ENCODE measurements at places on chromosomes 7 and 10.

DNA sequence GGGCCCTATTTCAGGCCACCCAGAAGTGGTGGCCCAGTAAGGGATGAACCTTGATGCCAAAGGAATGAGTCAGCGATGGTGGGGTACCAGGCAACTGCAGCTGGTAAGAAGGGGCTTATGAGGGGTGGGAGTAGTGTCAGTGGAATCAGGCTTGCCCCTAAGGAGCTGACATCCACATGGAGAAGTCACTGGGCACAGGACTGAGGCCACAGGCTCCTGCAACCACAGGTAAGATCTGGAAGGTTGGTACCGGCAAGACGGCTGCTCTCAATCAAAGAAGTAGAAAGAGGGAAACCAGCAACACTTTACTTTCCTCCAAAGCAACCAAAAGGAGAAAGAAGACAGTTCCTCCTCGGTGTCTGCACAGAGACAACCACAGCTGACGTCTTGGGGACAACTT, 2.5 kb downstream of the GCK start:
- no peak for DNase-seq

GRCh38 chr10:59677253-59677831, 32.3 kb downstream of the SLC16A9 start:
- DNase-seq = no peak

DNA sequence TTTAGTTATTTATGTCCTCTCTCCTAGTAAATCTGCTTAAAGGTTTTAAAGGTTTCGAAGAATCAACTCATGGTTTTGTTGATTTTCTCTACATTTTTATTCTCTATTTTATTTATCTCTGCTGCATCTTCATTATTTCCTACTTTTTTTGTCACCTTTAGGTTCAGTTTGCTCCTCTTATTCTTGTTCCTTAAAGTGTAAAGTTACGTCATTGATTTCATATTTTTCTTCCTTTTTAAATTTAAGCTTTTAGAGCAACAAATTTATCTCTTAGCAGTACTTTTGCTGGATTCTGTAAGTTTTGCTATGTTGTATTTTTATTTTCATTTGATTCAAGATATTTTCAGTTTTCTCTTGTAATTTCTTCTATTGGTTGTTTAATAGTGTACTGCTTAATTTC, 10.7 kb downstream of the MYO3A start:
- DNase-seq = no peak

GRCh38 chr10:67036808-67037207, 111.0 kb downstream of the LRRTM3 start:
- DNase-seq = no peak

DNA sequence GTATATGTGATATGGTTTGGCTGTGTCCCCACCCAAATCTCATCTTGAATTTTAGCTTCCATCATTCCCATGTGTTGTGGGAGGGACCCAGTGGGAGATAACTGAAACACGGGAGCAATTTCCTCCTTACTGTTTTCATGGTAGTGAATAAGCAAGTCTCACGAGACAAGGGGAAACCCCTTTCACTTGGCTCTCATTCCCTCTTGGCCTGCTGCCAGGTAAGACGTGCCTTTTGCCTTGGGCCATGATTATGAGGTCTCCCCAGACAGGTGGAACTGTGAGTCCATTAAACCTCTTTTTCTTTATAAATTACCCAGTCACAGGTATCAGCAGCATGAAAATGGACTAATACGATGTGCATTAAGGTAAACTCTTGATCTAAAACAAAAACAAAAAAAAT, 357.1 kb upstream of the AOAH start:
- DNase-seq = no peak

- no peak for DNase-seq
Measured at GRCh38 chr7:51070151-51070550, 246.5 kb downstream of the COBL start.

DNA sequence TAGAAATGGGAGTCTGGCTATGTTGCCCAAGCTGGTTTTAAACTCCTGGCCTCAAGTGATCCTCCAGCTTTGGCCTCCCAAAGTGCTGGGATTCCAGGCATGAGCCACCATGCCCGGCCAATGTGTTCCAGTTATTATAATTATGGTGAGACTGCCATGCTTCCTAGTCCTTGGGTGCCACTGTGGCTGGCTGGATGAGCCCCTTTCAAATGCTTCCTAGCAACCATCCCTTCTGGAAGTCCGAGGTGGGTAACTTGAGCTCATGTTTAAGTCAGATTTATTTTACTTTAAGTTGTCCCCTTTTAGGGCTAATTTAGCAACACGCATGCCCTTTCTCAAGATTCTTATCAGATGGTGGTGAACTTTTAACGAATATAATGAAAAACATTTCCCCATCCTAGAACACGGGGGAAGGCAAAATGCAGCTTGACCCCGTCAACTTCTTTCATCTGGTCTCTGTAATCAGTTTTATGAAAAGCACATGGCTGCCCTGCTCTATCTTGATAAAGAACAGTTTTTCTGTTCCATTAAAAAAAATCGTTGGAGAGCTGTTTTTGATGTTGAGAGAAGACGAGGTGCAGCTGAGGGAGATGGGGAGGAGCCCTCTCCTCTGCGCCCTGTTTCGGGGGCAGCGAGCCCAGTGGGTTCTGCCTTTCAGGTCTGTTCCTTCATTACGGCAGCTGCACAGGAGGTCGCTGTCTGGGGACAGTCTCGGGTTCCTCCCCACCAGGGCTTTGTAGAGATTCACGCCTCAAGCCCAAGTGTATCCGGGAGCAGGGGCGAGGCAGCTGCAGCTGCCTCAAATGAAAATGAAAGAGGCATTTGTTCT, 61.0 kb upstream of the MKI67 start:
- DNase-seq = no peak

DNA sequence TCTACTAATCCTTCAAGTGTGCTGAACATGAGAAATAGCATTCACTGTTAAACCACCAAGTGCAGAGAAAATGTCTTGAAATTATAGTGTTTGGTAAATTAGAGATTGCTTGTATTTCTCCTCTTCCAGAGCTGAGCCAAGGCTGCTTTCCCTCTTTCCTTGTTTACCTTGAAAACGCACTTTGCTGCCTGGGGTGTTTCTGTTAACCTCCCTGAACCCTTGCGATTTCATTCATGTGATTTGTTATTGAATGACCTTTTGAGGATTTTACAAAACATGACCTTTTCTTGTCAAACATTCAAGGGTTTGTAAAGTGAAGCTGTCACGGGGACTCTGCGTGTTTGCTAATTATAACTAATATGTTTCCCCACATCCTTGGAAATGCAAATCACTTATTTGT, 169.4 kb downstream of the LRMDA start:
- DNase-seq = no peak

GRCh38 chr7:119408596-119408995, 864.4 kb upstream of the KCND2 start:
- no peak for DNase-seq

DNA sequence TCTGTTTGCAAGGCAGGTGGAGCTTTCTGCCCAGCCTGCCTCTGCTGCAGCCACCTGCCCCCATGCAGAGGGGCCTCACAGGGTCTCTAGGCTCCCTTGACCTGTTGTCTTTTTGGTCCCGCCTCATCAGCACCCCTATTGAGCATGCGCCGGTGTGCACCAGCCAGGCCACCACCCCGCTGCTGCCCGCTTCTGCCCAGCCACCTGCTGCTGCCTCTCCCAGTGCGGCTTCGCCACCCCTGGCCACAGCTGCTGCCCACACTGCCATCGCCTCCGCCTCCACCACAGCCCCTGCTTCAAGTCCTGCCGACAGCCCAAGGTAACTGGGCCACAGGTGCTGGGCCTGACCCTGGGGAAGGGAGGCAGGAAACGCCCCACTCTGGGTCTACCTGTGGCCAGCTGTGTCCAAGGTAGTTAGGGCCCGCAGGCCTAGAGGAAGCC, 38.1 kb downstream of the LDB3 start:
- DNase-seq = no peak

- no peak for DNase-seq
Measured at GRCh38 chr10:120996456-120997034, 145.4 kb downstream of the WDR11 start.

GRCh38 chr7:99374111-99375064, at the start of gene ARPC1B:
ARPC1B (plus strand) TSS chr7:99374730; CDS start chr7:99385715, 10,985 bp downstream.
- DNase-seq = no peak

DNA sequence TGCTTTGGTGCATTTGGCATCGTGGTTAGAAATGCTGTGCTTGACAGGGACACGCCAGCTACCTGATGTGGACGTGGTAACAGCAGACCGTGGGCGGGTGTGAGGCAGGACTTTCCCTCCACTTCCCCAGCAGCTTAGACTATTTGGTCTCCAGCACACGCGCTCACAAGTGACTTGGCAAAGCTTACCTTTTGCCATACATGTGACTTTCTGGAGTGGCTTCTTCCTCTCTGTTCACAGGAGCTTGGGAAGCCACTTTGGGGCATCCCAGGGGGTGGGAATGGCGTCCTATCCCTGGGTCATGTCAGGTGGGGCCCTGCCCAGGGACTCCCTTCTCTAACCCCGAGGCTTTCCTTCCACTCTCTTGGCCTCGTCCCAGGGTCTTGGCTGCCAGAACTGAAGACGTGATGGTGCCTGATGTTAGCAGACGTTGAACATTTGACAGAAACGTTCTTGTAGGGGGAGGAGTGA, 228.7 kb upstream of the KLF6 start:
- DNase-seq = no peak

GRCh38 chr10:131670341-131670740, 230.5 kb upstream of the PPP2R2D start:
- no peak for DNase-seq

DNA sequence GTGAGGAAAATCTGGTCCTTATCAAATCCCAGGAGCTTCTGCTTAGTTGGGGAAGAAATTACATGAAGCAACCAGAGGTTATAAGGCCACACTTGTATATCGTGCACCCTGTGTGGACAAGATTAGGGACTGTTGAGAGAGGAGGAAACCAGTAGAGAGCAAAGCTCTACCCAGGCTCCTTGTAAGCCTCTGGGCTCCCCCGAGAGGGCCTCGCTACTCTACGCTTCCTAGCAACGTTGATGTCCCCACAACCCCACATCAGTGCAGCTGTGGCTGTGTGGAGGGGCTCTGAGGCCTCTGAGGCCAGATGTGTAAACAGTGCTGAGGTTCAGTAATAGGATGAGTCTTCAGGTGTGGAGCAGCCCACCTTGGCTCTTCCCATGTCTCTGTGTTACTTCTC, 16.0 kb downstream of the HIF1AN start:
- no peak for DNase-seq

GRCh38 chr10:124724279-124725027, 19.7 kb downstream of the FAM53B start:
- no peak for DNase-seq

DNA sequence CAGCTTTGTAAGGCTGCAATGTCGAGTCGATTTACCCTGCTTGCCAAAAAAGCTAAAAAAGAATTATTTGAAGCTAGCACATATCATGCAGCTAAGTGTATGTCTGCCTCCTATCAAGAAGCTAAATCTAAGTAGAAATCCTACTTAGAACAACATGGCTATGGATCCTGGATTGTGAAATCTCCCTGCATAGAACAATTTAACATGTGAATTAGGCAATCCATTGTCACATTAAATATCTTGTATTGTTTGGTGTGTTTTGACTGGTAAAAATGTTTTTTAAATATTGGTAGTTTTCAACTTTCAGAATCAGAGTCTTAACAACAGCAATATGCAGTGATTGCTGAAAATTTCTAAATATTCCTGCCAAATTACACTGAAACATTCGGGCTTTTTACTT, 73.3 kb downstream of the SKIDA1 start:
- DNase-seq = no peak

GRCh38 chr7:139936760-139937310, 107.8 kb downstream of the TBXAS1 start:
- DNase-seq = no peak

- DNase-seq = no peak
Measured at GRCh38 chr7:102843850-102844249, 69.0 kb upstream of the LRRC17 start.

GRCh38 chr7:22230238-22230637, 126.7 kb downstream of the RAPGEF5 start:
- DNase-seq = no peak

- no peak for DNase-seq
Measured at GRCh38 chr10:118563373-118563890, 32.0 kb downstream of the PRLHR start.

DNA sequence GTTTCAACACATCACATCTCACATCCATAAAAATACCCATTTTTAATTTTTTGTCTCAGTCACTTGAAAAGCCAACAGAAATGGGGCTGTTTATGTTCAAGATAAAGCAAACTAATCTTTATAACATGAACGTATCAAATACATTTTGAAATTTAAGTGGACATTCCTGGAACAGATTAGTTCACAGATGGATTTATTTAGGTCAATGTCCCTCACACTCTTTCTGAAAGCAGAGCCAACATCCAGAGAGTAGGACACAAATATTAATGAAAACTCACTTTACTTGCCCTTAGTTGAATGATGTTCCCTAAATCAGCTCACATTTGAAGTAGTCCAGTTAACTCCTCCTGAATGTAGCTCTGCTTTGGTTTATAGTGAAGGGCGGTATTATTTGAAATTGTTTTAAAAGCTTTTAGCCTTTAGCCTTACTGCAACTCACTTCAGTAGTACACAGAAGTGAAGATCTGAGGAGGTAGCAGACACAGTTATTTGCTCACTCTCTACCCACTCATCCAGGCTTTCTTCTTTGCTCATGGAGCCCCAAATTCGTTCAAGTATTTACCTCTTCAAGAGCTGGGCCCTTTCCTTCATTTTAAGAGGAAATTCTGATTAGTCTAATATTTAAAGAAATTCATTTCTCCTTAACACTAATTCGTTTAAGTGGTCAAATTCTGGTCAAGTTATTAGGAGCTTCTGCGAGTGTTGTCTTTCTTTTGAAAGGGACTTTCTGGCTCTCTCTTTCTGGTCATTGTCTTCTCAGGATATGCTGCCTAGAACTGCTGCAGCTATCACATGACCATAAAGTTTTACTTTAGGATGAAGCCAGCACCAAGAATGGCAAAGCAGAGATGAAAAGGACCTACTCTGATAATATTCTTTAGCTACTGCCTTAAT, 180.6 kb upstream of the AGR3 start:
- DNase-seq = no peak

DNA sequence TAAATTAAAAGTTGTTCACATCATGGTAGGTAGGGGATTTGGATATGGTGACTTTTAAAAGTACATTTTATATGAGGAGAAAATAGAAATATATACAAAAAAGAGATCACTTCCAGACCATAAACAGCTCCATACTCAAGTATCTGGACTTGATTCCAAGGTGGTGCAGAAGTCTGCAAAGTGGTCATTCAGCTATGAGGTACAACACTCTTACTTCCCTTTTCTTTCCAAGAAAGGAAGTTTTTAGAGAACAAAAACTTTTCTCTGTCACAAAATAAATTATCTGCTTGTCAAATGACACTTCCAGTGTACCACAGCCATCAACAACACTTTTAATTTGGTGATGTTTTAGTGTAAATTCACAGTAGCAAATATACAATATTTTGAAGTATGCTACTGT, 1013.5 kb downstream of the GATA3 start:
- no peak for DNase-seq

DNA sequence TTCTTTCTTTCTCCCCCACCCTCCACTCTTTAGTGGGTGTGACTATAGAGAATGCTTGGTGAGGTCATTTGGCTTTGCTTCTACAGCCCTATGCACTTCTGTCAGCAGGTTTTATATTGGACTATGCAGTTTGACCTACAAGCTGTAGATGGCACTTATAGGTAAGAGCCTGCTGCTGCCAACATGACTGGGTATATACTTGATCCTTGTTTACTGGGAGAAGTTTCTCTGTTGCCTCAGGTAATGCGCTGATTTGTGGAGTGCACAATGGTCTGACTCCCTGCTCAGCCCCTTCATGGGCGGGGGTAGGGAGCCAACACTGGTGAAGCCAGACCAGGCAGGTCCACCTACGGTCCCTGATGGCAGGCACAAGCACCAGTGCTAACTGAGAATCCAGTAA, 33.7 kb upstream of the C7orf33 start:
- no peak for DNase-seq
